ENCODE measurements at places on chromosomes 12 and 14.

GRCh38 chr12:122841544-122842321 is 6.5 kb downstream of the HIP1R start:
- no peak for DNase-seq

DNA sequence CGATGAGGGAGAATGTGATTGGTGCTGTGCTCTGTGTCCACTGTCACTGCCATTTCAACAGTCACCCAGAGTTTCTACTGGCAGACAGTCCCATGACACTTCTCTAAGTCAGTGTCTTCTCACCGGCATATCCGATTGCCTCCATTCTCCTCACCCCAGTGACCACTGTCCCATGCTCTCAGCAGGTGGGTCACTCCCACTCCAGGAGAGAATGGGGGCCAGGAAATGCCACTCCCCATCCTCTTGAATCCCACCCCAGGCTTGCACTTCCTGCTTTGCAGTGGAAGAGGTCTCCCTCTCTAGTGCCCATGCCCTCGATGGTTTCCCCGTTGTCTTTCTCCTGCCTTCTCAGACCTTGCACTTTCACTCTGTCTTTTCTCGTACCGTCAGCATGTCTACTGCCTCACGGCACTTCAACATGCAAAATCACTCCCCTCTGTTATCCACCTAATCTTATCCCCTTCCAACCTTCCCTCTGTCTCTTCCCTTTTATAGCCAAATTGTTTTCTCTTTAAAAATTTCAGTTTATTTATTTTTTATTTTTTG is 2.2 kb upstream of the EP400 start:
- peak; percentile 47 for DNase-seq

- no peak for DNase-seq
These were observed 42.3 kb downstream of the BRAP start for GRCh38 chr12:111643427-111643826.

DNA sequence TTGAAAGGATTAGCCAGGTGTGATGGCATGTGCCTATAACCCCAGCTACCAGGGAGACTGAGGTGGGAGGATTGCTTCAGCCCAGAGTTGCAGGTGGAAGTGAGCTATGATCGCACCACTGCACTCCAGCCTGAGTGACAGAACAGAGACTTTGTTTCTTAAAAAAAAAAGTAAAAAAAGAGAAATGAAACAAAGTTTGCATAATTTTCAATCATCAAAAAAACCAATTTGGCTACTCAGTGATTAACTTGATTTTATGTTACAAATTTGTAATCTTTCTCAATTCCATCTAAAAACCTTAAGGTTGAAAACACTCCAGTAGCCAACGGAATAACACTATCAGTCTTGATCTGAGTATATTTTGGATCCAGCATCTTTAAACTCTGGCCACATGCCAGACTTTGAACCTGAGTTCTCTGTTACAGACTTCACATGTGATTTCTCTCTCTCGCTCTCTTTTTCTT is 12.6 kb upstream of the DENND5B start:
- no peak for DNase-seq

- no peak for DNase-seq
These were observed 73.4 kb upstream of the EIF5 start for GRCh38 chr14:103260629-103261124.

- peak; percentile 29 for DNase-seq
These were observed 1.2 kb upstream of the ALG10 start for GRCh38 chr12:34021071-34021470.

DNA sequence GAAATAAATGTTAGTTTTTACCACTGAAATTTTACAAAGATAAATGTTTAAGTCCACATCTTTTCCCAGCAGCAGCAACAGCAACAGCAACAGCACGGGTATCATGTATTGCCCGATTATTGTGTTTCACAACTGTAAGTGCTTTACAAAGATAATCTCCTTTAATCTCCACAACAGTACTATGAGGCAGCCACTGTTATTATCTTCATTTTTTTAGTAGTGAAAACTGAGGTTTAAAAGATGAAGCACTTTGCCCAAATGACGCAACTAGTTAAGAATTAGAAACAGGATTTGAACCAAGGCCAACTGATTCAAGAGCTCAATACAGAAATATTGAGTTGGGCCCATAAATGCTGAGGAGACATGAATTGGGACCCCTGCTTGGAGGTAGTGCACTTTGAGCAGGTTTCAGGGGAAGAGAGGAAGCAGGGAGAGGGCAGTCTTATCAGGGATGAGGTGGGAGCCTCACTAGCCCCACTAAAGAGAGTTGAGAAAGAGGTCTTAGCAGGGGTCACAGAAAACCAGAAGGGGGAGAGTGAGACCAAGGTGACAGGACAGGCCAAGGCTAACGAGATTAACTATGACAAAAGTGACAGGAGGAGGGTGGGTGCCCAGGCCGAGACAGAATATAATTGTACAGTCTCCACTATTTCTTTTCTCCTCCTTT is 15.3 kb downstream of the KRT2 start:
- peak; percentile 9 for DNase-seq

DNA sequence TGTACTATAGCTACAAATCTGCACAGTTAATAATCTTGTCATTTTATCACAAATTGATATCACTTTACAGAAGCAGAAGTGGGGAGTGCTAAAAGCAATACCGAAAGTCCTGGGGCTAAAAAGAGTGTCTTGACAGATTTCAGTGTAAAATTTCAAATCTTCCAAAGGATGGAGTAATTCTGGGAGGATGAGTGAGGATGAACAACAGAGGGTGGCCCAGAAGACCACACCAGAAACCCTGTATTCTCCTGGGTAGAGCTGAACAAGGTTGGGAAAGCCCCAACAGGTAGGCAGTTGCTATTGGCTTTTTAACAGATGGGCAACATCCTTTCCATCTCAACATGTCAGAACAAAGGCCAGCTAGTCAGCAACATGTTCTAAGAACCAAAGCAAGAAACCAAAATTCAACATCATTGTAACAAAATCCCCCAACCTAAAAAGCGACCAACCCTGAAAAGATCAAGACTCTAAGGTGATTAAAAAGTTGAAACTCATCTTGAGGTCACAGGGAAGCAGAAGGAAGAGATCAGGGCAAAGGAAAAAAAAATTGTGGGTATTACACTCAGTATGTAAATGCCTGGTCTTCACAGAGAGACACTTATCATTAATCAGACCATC is 38.8 kb downstream of the CBX5 start:
- DNase-seq, result no peak

GRCh38 chr12:94062194-94062593 is 86.2 kb upstream of the PLXNC1 start:
- DNase-seq, result no peak

- DNase-seq, result peak; percentile 58
These were observed 36.8 kb upstream of the G2E3 start for GRCh38 chr14:30521899-30522736.

DNA sequence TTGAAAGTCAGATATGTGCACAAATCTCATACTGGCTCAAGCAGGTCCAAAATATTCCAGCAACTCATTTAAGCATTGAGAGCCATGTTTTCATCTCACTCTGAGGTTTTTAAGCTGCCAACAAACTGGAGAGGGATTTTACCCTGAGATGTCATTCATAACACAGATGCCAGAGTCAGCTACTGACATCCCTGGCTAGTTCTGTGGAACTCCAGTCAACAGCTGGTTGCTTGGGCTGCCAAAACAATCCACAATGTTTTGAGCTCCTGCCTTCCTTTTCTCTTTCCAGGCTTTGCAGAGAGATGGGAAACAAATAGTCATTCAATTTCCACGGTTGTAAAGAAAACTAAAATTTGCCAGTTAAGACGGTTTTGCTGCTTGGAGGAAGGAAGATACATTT is 621.2 kb upstream of the FBXO33 start:
- DNase-seq, result peak; percentile 63

- no peak for DNase-seq
These were observed 181.7 kb downstream of the AKAP6 start for GRCh38 chr14:32510815-32511214.
